ENCODE measurements at places on chromosomes 1 and 21.

DNA sequence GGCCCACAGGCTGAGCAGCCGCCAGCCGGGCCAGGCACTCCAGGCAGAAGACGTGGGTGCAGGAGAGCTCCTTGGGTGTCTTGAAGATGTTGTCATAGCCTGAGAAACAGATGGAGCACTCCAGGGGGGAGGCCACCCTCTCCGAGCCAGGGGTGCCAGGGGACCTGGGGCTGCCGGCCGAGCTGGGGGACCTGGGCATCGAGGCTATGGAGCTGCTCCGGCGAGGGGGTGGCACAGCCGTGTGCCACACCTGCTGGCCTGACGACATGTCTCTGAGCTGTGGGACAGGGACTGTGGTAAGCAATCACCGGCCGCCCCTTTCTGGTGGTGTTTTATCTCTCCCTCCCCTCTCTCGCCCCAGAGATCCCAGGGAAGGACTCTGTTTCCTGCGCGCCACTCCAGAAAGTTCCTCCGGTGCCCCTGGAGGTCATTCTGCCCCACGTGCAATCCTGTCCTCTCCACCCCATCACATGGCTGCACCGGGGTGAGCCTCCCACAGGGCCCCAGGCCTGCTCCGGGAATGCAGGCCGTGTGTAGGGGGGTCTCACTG lies 1.7 kb downstream of the RNF223 start:
- no peak for DNase-seq

- no peak for DNase-seq
Measured at GRCh38 chr1:229161740-229162139, 109.2 kb upstream of the RAB4A start.

GRCh38 chr1:101338714-101339430 lies 102.1 kb downstream of the S1PR1 start:
- no peak for DNase-seq

DNA sequence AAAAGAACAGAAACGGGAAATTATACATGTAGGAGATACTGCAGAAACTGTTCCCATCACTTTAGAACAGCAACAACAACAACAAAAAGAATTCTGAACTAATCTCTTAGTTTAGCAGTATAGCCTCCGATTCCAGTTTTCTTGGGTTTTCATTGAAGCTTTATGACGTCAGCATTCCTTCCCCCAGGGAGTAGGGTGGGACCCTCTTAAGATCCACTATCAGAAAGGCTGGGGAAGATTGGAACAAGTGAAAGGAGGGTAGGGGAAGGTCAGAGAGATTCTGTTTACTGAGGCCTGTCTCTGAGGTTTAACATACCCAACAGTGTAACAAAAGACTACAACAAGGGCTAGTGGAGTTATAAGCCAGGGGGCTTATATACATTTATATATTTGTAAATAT lies 121.4 kb upstream of the OLFM3 start:
- DNase-seq: no peak

- no peak for DNase-seq
Measured at GRCh38 chr1:147853391-147853790, 49.2 kb upstream of the GJA8 start.

GRCh38 chr21:36710729-36711048 lies 11.8 kb downstream of the SIM2 start:
- no peak for DNase-seq

DNA sequence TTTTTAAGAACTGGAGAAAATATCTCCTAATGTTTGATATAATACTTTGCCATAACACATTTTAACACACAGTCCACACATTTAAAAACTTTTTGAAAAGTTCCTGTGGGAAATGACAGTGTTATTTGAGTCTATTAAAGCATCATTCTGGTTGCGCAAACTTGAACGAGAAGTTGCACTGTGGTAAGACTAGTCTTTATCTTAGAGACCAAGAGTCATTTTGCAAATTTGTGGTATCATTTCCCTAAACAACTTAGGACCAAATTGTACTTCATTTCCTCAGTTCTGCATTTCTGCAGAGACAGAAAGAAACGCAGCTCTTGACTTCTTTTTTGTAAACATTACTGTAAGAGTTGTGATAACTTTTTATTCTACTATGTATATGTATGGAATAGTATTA lies at the start of gene RGS18:
TSS of gene RGS18 (plus strand) at position 282 of the 400 bp plus-strand sequence. CDS start 176 bp downstream, outside the sequence.
- DNase-seq: peak; percentile 10
